ENCODE measurements at places on chromosomes 5 and 9.
A peak's percentile ranks its signal among the peaks of the same experiment; 100 is the strongest.

DNA sequence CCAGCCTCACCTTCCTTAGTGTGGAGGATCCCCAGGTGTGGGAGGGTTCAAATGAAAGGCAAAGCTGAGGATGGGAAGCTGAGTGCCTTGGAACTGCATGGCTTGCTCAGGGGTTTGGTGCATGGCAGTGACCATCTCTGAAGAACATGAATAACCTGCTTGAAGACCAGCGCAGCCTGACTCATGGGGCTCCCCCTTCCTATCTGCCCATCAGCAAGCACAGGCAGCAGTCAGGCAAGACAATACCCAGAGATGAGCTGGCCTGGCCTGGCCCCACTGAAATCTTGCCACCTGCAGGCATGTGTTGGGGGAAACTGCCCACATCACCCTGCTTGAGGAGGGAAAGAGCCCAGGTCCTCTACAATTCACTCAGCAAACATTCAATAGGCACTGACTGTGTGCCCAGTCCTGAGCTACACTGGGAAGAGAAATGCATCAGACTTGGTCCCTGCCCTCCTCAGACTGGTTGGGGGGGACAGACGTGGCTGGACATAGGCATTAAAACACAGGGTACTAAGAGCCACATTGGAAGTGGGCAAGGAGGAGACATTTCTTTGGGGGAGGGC is 105.0 kb upstream of the ALDH1B1 start:
- no peak for DNase-seq

GRCh38 chr5:95620870-95621838 is 1.3 kb downstream of the GPR150 start:
- DNase-seq: peak; percentile 65

GRCh38 chr9:77000330-77000729 is 19.1 kb upstream of the FOXB2 start:
- DNase-seq: no peak

- DNase-seq: no peak
Measured at GRCh38 chr5:7517006-7517405, 121.1 kb downstream of the ADCY2 start.

DNA sequence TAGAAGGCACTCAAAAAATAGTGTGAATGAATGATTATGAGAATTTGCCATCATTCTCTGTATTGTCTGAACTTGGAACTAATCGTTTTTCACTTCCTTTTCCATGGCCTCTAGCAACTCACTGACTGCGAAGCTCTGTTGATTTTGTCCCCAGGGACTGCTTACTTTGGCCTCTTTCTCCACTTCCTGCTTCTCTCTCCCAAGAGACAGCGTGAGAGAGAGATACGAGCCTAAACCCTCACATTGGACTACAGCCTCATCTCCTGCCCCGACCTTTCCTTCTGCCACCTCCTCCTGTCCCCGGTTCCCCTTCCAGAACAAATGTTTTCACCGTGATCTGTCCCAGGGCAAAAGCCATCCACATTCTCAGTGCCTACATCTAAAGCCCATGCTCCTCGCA is 300.8 kb upstream of the PANK3 start:
- peak; percentile 38 for DNase-seq

- DNase-seq: peak; percentile 59
Measured at GRCh38 chr5:153784277-153784676, 254.4 kb downstream of the FAM114A2 start.

DNA sequence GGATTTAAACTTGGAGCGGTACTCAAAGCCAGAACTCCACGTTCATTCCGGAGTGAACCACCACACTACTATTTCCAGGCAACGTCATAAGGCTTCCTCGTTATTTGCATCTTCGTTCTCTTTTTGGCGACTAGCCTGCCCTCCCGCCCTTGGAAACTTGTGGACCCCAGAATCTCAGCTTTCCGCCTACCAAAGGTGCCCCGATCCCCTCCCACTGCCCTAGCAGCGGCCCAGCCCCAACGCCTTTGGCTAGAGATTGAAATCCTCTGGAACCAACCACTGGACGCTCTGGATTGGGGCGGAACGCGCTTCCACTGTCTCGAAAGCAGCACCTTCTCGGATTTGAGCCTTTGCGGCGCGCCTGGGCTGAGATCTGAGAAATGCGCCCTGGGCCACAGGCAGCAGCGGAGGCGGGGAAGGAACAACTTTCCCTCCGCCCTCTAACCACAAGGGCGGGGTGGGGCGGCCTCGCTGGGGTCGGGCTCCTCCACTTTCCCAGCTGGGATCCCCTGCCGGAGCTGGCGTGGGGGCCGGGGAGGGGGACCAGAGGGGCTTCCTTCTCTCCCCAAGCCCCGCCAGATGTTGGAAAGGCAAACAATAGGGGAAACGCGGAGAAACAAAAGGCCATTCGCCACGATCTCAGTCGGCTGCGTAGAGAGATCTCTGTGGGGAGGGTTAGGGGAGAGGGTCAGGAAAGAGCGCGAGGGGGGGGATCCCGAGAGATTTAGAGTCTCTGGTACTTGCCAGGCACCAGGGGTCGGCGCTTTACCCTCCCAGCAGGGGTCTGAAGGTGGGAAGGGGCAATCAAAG is 1.3 kb downstream of the MOB3B start:
- DNase-seq: peak; percentile 62

- DNase-seq: peak; percentile 19
Measured at GRCh38 chr9:14103115-14103514, 210.8 kb downstream of the NFIB start.

DNA sequence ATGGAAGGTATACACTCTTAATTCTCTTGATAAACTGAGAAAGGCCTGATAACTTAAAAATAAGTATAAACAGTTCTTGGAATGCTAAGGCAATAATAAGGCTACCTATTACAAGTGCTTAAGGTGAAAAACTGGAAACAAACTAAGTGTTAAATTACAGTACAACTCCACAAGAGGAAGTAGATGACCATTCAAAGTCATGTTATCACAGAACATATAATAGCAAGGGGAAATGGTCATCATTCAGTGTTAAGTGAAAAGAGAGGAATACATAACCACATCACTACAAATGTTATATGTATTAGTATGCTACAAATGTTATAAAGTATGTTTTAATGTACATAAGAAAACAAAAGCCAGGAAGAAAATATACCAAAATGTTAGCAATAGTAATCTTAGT is 135.9 kb downstream of the CCDC192 start:
- DNase-seq: no peak

GRCh38 chr5:91495699-91496098 is 112.6 kb upstream of the ARRDC3 start:
- no peak for DNase-seq

DNA sequence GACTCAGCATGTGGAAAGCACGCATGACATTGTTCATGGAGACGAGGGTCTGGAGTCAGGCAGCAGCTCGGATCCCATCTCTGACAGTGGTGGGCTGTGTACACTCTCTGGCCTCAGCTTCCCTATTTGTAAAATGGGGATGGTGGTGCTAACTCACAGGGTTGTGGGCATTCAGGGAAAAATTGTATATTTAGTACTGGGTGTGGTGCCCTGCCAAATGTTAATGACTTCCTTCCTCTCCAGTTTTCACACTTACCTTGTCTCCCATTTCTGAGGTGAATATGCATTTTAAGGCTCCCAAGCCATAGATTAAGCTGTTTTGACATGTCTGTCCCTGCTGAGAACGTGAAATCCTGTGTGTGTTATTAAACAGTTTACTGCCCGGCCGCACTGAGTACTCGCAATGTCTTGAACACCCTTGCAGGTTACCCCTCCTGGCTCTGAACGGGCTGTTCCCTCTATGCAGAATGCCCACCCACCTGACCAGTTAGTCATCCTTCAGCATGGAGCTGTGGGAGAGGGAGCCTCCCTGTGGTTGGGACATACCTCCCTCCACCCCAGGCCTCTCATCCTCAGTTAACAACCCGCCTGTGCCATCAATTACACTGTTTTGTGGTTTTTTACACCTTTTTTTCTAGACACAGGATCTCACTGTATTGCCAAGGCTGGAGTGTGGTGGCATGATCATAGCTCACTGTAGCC is 25.8 kb downstream of the TJP2 start:
- DNase-seq: peak; percentile 52

GRCh38 chr5:165404917-165405316 is 1899.5 kb downstream of the MAT2B start:
- DNase-seq: no peak

DNA sequence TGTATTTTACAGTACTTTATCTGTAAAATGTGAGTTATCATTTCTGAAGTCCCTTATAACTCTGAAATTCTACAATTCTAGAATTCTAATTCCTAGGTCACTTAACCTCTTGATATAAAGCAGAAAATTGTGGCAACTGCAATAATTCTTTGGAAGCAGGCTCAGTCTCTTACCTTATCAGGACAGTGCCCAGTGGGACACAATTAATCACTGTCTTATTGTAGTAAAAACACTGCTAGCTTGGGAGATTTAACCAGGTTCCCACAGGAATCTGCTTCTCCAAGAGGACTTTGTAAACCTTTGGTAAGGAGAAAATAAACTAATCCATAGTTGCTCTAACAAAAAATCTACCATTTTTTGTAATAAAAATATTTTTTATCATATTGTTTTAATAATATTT is 18.3 kb upstream of the SPATA9 start:
- DNase-seq: no peak

DNA sequence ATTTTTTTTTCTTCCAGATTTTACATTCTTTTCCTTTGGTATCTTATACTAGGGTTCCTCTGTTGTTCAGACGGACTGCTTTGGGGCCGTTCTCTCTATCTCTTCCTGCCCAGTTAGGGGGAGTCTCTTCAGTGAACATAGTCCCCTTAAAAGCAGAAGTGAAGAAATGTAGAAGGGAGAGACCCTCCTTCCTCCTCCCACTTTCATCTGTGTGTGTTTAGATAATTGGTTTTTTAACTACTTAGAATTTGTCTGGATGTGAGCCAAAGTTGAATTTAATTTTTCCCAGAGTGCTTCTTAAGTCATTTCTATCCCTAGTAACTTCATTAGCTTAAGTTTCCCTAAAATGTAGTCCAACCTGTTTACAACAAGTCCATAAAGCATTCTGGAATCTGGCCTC is 167.5 kb downstream of the HACD4 start:
- no peak for DNase-seq

DNA sequence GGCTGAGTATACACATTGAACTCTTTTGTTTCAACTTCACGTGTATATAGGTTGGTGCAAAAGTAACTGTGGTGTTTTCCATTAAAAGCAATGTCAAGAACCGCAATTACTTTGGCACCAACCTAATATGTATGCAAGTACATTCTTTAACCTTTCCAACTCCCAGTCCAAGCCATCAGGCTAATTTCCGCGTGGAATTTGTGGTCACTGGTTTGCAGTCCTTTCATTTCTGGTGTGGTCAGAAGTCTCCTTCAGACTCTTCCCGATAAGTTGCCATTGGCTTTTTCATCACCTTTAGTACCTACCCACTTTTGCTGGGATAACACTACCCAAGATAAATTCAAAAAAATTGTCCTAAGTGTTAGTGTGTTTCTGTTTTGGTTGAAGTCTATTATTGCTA is 84.0 kb downstream of the RGS3 start:
- DNase-seq: no peak

GRCh38 chr5:57911438-57911837 is 428.8 kb upstream of the ACTBL2 start:
- no peak for DNase-seq

DNA sequence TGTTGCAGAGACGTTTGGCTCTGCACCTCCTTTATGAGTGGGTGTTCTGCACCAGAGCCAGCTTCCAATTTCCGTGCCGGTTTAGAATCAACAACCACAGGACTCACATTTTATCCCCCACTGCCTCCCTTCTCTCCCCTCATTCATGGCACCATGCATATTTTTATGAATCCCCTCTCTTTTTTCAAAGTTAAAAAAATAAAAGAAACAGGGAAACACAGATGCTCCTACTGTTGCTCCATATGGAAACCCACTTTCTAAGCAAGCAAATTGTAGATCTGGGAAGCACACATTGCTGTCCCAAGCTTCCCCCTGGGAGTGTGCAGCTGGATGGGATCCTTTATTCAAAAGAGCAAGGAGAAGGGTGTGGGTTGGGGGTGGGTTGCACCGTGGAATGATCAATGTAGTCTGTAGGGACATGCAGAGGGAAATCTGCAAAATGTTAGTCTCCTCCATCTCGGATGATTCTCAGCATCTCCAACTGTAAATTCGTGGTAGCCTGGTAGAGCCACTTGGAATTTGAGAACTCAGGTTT is 410.0 kb upstream of the ADAMTSL1 start:
- no peak for DNase-seq

DNA sequence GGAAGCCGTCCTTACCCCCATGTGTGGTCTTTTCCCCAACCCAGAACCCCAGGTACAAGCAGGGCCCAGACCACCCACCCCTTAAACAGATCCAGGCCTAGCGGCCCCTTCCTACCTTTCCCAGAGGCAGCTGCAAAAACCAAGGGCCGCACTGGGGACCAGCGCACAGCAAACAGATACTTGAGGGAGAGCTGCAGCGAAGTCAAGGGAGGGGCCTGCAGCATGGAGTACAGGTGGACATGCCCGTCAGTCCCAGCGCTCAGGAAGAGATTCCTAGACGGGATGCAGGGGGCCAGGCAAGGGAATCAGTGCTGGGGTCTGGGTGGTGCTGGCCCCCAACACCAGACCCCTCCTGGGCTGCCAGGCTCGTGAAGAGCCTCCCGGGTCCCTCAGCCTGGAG is 22.5 kb downstream of the DYNC2I2 start:
- DNase-seq: no peak

DNA sequence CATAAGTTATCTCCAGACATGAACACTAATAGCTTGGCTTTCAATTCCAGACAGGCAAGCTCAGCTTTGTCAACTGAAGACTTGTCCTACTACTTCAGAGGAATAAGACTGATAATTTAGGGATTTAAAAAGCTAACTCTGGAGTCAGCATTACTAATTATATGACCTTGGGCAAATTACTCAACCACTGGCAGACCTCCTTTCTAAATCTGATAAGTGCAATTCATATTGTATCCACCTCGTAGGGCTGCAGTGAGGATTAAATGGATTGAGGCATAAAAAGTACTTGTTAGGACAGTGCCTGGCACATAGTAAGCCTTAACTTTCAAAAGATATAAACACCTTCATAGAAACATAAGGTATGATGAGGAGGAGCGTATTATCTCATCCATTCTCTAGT is 104.4 kb downstream of the KLHL3 start:
- DNase-seq: no peak

DNA sequence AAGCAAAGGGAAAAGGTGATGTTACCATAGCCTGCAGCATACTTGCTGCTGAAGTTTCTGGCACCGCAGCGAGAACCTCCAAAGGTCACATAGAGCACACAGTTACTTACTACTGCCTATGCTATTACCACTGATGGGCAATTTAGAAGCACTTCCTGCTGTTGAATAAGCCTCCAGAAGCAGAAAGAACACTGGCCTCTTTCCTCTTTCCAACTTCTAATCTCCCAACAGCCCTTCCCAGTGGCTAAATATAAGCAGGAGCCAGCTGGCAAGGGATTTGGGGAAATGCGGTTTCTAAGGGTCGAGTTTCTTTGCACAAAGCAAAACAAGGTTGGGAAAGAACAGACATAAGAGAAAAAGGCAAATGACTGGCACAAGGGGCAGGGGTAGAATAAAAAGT is 669.2 kb upstream of the ACO1 start:
- no peak for DNase-seq

GRCh38 chr5:68071282-68071632 is 144.3 kb upstream of the PIK3R1 start:
- DNase-seq: peak; percentile 50

- DNase-seq: no peak
Measured at GRCh38 chr5:160749026-160749425, 103.0 kb downstream of the ATP10B start.

Data from GM23248 (cell line).